Ovary (tissue), 10 donors: ENCODE measurements at places on chromosomes 11 and 22. TPM values are rescaled to one million over a fixed set of nuclear protein-coding genes. Genes with fewer than 3 reads are reported as not detected.

DNA sequence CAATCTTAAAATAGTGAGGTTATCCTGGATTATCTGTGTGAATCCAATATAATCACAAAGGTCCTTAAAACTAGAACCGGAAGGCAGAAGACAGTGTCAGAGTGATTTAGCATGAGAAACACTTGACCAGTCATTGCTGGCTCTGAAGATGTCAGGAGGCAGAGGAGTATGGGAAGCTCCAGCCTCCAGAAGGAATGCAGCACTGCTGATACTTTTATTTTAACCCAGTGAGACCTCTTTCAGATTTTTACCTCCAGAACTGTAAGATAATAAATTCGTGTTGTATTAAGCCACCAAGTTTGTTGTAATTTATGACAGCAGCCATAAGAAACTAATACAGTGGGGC is 134.4 kb upstream of the ZC3H12C start:
- no peak for DNase-seq

BRD1 gene
- total RNA-seq, result 35.8 TPM

DNA sequence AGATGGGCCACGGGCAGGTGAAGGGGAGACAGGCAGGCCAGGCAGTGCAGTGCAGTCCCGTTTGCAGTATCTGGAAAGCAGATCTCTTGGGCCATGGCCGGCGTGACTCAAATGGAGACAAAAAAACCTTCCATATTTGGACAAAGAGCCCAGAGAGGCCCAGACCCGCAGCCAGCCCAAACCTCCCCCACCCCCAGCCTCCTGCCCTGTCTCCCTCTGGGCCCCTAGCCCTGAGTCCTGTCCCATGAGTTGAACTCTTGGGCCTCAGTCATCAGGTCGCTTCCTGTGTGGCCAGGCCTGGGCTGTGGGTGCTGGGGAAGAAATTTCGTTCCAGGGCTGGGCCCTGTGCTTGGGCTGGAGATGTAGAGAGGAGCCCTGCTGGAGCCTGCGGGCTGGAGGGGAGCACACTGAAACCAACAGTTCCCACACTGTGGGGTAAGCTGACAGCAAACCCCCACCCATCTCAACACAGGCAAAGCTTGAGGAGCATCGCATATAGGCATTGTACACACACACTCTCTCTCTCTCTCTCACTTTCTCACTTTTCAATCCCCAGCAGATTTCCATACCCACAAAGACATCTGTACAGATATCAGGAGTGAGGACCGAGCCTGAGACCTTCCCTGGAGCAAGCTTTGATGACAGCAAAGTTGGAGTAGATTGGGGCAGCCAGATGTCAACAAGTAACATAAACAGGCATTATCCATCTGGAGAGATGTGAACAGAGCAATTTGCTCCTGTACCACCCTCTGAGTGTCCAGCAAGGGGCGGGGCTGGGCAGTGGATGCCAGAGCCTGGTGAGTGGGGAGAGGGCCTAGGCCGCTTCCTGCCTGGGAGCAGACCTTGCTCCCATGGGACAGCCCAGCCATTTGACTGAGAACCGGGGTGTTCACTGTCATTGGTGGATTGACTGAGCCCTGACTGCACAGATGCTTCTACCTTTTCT is 17.2 kb downstream of the ARHGEF17 start:
- DNase-seq, result no peak

CEP126 gene
- total RNA-seq, result 10.8 TPM

DNA sequence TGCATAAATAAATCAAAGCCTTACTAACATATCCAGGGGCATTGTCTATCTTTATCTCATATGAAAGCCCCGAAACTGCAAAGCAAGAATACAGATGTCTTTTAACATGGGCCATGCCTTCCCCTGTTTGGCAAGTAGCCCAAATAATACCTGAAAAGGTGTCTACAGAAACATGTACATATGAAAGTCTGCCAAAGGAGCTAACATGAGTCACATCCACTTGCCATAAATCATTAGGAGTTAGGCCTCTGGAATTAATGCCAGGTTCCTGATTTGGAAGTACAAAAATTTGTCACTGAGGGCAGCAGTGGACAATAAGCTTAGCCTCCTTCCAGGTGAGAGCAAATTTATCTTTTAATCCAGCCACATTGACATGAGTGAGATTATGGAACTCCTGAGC is 85.5 kb upstream of the PGR start:
- no peak for DNase-seq

GPHA2 gene
- 0.72 TPM for total RNA-seq

MUC5AC gene
- total RNA-seq, result not detected

- DNase-seq, result no peak
Measured at GRCh38 chr11:27688076-27688475, 12.2 kb downstream of the BDNF start.

DNA sequence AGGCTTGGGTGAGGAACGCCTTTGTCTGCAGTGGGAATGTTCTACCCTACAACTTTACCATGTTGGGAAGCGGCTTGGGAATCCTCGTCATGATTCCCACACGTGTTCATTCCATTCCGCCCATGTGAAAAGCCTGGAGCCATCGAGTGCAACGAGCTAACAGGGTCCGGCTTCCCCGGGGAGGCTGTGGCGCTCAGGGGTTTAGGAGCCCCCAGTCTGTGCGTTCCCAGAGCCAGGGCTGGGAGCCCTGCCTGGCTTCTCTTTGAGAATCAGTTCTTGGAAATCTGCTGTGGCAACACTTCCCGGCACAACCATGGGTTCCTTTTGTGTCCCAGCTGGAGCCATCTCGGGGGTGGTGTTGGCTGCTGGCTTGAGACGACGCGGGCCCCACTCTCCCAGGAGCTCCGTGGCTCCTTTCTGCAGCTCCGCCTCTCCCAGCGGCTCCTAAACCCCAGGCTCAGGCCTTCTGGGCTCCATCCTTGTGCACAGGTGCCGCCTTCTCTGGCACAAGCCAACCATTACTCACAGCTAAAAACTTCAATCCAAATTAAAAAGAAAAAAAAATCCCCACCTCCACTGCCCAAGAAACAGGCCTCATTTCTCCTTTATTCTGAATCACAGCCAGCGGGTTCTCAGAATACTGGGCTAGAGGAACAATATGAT is 18.7 kb upstream of the PPFIA1 start:
- DNase-seq, result no peak

DNA sequence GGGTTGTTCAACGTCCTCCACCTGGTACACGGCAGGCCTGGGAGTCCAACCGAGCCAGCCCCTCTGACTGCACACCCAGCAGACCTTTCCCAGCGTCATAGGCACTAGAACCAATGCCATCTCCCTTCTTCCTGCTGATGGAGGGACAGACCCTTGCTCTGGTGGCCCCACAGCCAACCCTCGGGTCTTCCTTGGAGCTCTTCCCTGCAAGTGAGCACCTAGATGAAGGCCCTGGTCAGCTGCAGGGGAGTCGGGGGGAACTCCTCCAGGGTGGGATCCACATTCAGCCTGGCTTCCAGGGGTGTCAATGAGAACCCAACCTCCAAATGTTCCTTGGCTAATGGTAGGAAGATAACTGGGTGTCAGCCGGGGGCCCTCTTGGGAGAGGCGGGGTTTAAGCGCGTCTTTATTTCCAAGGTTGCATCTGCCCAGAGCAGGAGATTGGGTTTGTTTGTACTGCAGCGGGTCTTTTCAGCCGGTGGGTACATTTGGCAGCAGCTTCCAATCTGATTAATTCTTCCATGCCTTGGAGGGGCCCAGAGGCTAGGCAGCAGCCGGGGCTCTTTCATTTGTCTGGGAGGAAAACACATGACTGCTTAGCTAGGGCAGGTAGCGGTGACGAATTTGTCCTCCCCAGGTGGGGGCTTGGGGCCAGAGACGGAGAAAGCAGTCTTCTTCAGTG is 56.0 kb upstream of the SHISAL1 start:
- DNase-seq, result peak; percentile 11

DNA sequence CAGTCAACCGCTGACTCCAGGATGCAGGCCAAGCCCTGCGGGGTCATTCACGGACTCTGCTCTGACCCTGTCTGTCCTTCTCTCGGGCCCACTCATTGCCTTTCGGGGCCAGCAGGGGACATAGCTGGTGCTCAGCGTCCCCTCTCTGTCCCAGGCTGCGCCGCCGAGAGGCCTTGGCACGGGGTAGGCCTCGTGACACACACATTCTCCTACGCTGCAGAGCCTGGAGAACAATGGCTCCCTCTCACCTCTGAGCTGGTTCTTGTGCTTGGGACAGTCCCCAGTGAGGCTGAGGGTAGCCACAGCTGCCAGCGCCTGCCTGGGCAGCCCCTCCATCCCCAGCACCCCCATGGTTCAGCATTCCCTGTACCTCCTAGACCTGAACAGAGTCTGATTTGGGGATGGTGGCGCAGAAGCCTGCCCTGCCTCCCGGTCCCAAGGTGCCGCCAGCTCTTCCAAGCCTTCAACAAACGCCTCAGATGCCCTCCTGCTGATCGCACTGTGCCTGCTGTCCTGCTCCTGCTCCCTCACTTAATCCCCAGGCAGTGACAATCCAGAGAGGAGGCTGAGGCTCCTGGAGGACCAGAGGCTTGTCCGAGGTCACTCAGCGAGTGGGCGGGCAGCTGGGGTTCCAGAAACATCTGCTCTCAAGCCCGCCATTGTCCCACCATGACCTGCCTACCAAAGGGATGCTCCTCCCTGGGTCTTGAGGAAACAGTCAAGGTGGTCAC is 30.4 kb downstream of the DUSP8 start:
- no peak for DNase-seq

NXPE4 gene
- not detected for total RNA-seq

SLC22A12 gene
- not detected for total RNA-seq

MYO7A gene
- 6.0 TPM for total RNA-seq

- DNase-seq, result no peak
Measured at GRCh38 chr11:22472306-22472705, 134.1 kb downstream of the SLC17A6 start.

APOA5 gene
- total RNA-seq, result not detected

- DNase-seq, result no peak
Measured at GRCh38 chr11:77455740-77456139, 18.2 kb downstream of the PAK1 start.

CD3E gene
- total RNA-seq, result 0.52 TPM

C1QTNF4 gene
- 17.4 TPM for total RNA-seq

DNA sequence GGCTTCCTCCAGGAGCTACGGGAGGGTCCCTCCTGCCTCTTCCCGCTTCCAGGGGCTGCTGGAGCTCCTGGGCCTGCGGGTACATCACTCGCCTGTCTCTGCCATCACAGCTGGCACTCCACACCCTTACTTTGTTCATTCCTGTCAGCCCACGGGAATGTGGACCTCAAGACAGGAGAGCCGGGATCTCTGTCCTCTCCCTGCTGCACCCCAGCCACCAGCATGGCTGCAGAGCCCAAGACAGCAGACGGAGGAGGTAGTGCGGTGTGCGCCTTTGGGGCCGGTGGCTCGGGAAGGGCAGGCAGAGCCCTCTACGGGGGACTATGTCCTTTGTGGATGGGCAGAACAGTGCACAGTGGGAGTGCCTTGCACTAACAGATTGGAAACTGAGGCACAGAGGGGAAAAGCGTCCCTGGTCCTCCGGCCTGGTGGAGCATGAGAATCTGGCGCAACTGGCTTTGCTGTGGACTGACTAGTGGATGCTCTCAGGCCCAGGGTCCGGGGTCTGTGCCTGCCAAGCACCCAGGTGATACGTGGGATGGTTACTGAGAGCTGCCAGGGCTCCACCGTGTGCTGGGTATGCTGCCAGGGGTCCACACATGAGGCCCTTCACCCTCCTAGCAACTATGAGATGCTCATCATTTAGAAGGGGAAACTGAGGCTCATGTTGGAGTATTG is 47.3 kb downstream of the IGF2 start:
- DNase-seq, result no peak

- DNase-seq, result no peak
Measured at GRCh38 chr11:78248191-78248590, 59.5 kb downstream of the USP35 start.

HTR3B gene
- total RNA-seq, result not detected

GRCh38 chr11:99160447-99160846 is 139.7 kb downstream of the CNTN5 start:
- no peak for DNase-seq

DNA sequence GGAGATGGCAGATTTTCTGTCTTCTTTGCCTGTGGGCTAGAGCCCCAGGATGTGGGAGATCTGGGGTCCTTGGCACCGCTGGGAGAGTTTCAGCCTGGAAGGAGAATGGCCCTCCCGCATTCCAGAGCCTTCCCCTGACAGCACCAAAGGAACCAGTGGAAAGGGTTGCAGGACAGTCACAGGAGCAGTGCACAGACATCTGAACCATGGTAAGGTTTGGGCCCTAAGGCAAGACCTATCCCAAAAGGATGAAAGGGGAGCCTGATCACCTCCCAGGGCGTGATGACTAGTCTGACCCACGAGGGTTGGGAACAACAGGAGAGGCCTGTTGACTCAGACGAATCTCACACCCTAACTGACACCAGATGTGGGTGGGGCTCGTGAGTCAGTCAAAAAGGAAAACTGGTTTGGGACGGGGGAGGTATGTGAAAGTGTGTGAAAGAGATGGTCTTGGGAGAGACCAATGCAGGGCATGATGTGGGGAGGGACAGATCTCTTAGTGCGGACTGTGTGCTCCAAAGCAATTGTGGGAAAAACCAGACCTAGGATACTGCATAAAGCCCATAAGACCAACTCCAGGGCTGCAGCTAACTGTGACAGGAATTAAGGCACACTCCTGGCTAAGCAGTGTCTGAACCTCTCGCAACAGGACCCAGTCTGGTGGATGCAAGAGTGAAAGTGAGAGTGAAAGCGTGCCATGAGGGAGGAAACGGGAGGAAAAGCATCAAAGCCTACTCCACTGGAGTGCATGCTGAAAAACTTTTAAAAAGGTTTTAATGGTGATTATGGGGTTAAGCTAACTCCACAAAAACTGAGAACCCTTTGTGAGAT is 39.1 kb upstream of the GLYAT start:
- no peak for DNase-seq

DNA sequence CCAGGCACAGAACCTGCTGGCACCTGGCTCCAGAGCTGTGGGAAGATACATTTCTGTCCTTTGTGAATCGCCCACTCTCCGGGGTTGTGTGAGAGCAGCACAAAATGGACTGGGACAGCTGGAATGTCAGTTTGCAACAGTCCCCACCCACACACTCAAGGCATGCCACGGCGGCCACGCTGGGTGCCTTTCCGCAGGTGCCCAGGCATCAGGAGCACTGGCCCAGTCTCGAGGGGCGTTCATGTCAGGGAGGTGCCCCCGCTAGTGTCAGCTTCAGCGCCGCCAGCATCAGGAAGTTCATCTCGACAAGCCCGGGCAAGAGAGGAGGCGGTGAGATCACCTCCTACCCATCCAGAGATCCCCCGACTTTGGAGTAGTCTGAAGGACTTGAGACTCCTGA is 2.1 kb downstream of the TP53AIP1 start:
- no peak for DNase-seq

DUSP8 gene
- 1.3 TPM for total RNA-seq

- no peak for DNase-seq
Measured at GRCh38 chr11:44280257-44280656, 29.7 kb downstream of the ALX4 start.
